GM20000 (cell line): ENCODE measurements at places on chromosomes 6 and 20.
A peak's percentile ranks its signal among the peaks of the same experiment; 100 is the strongest.

DNA sequence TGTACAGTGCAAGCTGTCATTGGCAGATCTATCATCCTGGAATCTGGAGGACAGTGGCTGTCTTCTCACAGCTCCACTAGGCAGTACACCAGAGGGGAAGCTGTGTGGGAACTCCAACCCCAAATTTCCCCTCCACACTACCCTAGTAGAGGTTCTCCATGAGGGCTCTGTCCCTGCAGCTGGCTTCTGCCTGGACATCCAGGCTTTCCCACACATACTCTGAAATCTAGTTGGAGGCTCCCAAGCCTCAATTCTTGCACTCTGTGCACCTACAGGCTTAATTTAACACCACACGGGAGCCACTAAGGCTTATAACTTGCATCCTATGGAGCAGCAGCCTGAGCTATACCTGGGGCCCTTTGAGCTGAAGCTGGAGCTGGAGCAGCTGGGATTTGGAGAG, 43.0 kb upstream of the TRIM39 start:
- DNase-seq: no peak

- no peak for DNase-seq
Measured at GRCh38 chr6:16802071-16802470, 40.8 kb upstream of the ATXN1 start.

DNA sequence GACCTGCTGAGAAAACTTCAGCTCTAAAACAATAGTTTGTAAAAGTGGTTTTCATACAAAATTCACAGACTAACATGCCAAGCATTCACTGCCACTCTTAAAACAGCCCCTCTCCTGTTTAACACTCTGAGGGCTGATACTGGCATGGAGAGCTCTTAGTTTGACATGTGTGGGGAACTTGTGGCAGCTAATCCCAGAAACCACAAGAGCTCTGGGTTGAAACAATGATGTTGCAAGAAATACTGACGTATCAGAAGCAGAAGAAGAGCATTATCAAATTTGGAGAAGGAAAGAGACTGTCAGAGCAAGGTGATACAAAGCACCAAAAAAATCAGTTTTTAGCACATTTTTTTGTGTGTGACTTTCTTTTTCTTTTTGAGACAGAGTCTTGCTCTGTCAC, 5.1 kb downstream of the BEND3 start:
- no peak for DNase-seq

GRCh38 chr20:53994088-53994487, 76.3 kb downstream of the BCAS1 start:
- no peak for DNase-seq

DNA sequence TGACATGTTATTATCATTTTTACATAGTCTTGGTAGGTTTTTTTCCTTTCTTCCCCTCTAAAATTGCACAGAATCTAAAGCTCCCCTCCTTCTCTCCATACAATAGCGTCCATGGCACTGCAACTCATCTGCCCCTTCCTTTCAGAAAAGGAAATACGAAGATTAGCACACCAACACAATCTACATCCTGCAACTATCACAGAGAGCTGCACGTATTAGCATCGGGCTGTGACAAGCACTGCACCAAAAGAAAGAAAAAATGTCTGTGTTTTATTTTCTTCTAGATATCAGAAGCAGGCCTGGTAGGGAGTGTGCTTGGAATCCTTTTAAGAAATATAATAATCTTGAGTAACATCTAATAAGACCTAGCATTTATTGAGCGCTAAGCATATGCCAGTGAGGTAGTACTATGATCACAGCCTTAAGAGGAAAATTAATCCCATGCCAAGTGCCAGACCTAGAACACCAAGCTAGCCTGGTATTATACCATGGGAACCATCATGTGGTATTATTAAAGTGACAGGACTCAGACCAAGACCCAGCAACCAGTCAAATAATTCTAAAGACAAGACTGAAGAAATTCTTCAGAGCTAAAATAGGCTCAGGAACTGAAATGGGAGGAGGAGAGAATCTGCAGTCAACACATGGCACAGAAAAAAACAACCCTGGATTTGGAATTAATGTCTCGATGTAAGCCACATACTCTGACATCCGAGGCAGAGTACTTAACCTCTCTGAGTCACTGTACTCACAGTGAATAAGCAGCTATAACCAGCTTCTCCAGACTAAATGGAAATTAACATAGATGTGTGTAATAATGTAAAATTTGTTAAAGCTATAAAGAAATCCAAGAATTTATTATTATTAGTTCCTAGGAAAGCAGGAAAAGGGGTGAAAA, 124.3 kb downstream of the IPCEF1 start:
- DNase-seq: no peak

- DNase-seq: no peak
Measured at GRCh38 chr6:30935018-30935417, 3.0 kb upstream of the SFTA2 start.

GRCh38 chr6:86357877-86358276, 579.5 kb upstream of the HTR1E start:
- no peak for DNase-seq

DNA sequence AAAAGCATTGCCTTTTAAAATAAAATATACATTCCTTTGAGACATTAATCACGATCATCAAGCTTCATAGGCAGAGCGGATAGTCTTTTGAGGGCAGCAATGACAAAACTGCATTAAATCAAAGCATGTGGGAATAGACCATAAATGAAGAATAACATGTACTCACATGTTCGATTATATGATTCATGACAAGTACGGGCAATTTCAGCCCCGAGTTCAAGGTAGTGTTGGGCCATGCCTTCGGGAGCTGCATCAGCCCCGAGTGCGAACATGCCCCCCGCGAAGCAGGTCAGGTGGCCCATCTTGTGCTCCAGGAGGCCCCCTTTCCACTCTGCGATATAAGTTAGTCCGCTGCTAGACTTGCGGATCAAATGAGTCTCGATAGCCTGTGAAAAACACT, 111.0 kb upstream of the FAM184A start:
- DNase-seq: no peak

DNA sequence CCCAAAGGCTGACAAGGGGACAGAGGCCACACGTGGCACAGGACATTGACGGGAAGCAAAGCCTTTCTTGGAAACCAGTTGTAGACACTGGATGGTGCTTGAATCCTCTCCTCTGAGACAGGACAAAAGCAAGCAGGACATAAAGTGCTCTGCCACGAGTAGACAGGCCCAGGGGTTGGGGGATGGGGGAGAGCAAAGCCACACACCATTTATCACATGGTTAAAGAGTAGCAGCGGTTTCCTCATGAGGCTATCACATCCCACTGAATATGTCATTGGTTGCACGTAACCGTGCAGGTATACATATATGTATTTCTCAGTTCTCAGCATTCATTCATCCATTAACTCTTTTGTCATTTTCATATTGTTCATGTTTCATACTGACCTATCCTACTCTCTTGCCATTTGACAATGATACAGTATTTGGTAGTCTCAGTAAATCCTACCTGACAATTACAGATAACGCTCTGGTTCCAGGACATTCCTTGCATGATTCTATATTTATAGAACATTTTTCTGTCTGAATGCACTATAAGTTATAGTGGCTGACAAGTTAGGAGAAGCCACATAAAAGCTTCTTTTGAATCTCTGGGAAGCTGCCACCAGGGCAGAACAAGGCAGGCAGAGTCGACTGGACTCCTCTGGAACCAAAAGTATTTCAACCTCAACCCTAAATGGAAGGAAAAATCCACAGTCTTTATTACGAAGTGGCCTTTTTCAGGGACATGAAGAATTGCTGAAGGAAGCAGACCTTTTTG, 23.5 kb downstream of the METTL24 start:
- no peak for DNase-seq

GRCh38 chr6:57257911-57258541, 35.9 kb upstream of the RAB23 start:
- DNase-seq: no peak

- peak; percentile 53 for DNase-seq
Measured at GRCh38 chr6:107066697-107067659, 39.0 kb downstream of the MTRES1 start.

DNA sequence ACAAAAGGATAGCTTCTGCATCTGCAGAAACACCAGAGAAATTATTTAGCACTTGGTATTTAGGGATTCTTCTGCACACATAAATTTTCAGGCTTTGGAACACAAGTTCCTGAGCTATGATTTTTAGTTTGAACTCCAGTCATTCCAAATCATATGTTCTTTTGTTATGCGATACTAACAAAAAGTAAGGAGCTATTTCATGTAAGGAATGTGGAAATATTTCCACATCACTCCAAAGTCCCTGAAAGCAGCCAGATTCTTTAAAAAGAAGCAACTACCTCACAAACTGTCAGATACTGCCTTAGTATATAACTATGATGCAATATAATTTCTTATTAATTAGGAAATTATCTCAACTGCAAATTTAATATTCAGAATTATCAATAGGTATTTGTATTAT, 106.9 kb downstream of the RNGTT start:
- DNase-seq: no peak

DNA sequence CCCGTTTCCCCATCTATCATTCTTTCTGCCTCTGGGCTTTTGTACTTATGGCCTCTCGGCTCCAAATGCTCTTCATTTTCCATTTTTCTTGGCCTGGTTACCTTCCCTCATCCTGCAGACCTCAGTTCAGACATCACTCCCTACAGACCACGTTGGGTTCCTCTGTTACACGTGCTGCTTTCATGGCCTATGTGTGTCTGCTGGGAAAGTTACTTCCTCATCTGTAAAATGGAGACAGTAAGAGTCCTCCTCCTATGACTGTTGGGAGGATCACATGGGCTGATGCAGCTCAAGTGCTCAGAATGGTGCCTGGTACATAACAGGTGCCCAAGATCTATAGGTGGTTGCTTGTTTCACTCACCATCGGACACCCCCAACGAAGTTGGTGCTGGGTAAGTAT, 13.5 kb downstream of the KCNK17 start:
- DNase-seq: no peak

GRCh38 chr6:162999575-163000285, 272.0 kb downstream of the PACRG start:
- no peak for DNase-seq

DNA sequence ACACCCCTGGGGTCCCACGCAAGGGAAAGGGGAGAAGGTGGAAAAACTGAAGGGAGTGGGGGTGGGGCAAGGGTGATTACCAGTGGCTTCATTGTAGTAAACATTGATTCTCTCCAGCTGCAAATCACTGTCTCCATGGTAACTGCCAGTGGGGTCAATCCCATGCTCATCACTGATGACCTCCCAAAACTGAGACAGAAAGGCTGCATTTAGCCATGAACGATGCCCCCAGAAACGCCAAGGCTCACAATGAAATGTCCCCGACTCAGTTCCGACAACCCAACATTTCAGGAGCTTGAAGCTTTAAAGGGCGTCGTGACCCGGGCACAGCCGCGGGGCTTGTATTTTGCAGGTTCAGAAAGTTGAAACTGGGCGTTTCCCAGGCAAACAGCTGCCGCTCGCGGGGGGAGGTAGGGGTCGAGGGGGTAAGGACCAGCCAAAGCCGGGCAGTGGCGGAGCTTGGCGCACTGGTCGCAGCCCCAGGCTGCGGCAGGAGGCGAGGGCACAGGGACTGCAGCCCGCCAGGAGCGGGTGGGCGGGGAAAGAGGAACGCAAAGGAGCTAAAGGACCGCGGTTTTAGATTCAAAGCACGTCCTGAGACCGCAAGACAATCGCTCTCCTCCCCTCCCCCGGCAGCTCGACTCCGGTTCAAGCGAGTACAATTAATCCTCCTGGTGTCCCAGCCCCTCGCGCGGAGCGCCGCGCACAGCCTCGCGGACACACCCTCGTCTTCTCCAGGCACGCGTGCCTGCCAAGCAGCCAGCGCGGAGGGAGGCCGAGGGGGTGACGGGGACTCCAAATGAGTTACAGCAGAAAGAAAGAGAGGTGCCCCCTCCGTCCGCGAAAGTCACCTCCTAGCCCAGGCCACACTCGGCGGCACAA, 731 bp downstream of the TUBB2B start:
- peak; percentile 66 for DNase-seq

DNA sequence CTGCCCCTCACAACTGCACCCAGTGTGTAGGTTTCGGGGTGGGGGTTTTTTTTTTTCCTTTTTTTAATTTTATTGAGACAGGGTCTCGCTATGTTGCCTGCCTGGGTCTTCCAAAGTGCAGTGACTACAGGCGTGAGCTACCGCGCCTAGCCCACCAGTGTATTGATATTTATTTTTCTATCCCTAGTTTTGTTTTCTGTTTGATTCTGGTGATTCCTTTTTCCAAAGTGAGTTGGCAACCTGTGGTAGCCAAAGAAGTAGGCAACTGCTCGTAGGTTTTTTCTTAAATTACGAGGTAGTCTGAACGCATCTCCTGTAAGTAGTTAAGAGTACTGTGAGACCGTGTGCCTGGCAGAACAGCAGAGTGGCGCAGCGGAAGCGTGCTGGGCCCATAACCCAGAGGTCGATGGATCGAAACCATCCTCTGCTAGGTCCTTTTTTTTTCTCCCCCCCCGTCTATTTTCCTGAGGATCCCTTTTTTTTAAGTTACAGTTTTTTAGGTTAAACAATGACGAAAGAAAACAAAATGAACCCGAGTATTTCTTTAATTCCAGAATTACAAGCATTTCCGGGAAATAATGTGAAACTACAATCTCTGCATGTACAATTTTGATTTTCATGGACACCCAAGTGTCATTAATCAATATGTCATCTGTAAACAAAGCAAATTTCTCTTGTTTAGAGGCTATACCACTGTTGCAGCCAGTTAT, 78.7 kb upstream of the BTN3A2 start:
- DNase-seq: peak; percentile 22

DNA sequence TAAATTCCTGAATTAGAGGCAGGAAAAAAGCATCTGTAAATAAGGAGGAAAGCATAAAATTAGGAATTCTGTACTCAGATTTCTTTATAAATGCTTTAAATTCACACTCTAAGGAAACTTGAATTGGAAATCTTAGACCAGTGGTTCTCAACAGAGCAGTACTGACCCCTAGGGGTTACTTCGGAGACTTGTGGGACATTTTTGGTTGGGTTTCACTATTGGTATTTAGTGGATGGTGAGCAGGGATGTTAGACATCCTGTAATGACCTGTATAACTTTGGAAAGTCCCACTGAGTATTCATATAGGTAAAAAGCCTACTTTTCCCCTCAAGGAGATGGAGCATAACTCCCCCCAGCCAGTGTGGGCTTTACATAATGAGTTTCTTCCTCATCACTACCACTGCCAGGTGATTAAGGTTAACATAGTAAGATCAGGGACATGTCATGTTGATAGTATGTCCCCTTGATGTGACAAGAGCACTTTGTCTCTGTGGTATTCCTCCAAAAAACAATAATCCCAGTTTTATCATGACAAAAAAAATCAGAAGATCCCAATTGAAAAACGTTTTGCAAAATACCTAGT, 31.0 kb downstream of the GLO1 start:
- peak; percentile 70 for DNase-seq

DNA sequence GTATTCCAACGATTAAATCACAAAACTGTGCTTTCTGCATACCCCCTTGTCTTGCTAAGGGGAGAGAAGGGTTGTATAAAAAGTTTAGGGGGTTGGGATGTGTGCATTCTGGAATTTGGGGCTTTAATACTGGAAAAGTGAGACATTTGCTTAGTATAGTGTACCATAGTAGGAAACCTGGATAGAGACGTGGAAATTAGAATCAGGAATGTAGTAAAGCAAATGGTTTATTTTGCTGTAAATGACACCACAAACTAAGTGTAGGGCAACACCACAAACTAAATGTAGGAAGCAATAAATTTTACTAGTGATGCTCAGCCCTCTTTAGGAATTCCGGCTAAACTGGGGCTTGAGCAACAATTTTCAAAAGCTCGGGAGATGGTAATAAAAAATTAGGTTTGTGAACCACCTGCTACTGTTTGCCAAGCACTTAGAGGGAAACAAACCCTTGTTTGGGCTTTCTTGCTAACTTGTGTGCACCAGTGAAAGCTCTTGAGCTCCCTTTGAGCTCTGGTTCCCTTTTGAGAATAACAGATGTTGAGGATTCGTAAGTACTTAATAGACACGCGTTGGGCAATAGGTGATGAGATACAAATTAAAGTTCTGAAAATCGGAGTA, 13.8 kb downstream of the BRD2 start:
- no peak for DNase-seq

- no peak for DNase-seq
Measured at GRCh38 chr20:60884277-60884676, 367.8 kb upstream of the CDH4 start.
